Brain (organoid and tissue), 16 donors: ENCODE measurements at places on chromosomes 11 and 22.
A peak's percentile ranks its signal among the peaks of the same experiment; 100 is the strongest.

- DNase-seq: no peak
These were observed 9.3 kb downstream of the CD44 start for GRCh38 chr11:35148163-35148837.

- no peak for DNase-seq
These were observed 48.4 kb upstream of the MRGPRX1 start for GRCh38 chr11:18987454-18988231.

DNA sequence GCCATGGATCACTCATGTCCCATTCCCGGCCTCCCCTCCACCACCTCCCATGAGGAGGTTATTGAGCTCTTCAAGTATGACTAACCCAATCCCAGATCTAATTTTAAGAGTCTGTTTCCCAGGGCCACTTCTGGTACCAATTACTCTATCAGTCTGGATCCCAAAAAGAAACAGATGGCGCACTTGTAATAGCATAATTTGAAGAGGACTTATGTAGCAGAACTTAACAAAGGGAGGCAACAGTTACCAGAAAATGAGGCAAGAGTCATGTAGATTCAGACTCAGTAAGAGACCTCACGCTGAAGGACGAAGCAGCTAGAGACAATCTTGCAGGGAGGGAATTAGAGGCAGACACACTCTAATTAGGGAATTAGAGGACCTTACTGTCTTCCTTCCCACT lies 46.9 kb downstream of the DDX6 start:
- peak; percentile 37 for DNase-seq

DNA sequence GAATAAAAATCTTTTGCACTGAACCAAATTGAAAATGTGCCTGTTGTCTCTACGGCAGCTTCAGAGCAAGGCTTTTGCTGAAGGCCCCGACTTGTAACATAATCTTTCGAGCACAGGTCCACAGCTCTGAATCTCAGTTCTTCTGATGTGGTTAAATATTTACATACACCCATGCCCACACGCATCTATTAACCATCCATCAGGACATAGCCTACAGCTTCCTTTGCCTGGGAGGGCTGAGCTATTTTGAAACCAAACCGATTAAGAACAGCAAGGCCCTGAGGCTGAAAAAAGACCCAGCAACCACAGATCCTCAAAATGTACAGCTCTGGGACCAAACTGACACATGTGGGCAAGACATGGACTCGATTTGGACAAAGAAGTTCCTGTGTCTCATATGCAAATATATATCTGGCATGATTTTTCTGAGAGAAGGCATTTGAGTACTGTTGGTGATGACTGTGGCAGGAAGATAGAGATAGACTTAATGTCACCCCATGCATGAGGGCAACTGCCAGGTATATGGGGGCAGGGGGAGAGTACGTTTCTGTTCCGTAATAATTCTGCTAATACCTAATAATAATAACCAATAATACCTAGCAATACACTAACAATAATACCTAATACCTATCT lies 322.7 kb upstream of the PLET1 start:
- no peak for DNase-seq
